ENCODE measurements at places on chromosomes 3 and 15.

DNA sequence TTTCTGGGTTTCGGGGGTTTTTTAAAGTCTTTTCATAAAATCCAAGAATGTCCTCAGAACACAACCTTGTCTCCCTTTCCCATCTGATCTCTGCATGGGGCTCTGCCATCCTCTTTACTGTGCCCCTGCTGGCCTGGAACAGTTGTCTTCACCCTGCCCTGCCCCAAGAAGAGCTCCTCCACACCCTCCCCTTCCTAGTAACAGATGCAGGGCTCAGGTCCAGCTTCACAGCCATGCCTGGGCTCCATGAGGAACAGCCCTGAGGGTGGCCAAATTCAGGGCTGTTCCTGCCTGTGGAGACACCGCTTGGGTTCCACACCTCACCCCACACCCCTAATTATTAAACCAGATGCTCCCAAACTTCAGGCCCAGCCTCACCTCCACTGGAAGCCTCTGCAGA, 12.9 kb upstream of the ULK3 start:
- H3K27me3 ChIP-seq = no peaks in the 10 kb centered on the region
- no peak overlapping the region for H3K4me3 ChIP-seq
- no peak overlapping the region for H3K27ac ChIP-seq
- no peak for DNase-seq
- peaks cover 33% of the 10 kb centered on the region for H3K36me3 ChIP-seq

GRCh38 chr3:66303491-66303901, 82.7 kb downstream of the SLC25A26 start:
- no peak overlapping the region for H3K27ac ChIP-seq
- no peak for DNase-seq
- H3K36me3 ChIP-seq = no peaks in the 10 kb centered on the region
- no peaks in the 10 kb centered on the region for H3K4me1 ChIP-seq
- H3K4me3 ChIP-seq = no peak overlapping the region
- H3K27me3 ChIP-seq = no peaks in the 10 kb centered on the region

DNA sequence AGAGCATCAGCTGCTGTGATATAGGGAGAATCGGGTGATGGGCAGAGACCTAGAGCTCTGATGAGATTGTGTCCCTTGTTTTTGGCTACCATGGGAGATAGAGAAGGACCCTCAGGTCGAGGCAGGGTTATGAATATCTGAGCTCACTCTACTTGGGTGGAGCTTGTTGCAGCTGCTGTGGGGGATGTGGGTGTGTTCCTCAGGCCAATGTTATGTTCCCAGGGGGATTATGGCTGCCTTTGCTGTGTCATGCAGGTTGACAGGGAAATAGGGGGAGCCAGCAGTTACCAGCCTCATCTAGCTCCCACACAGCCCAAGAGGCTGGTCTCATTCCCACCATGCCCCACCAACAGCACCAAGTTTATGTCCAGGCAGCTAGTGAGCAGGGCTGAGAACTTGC, 131.5 kb downstream of the TRIM42 start:
- no peaks in the 10 kb centered on the region for H3K4me1 ChIP-seq
- DNase-seq = no peak
- no peaks in the 10 kb centered on the region for H3K36me3 ChIP-seq
- H3K27ac ChIP-seq = no peak overlapping the region
- no peak overlapping the region for H3K4me3 ChIP-seq

DNA sequence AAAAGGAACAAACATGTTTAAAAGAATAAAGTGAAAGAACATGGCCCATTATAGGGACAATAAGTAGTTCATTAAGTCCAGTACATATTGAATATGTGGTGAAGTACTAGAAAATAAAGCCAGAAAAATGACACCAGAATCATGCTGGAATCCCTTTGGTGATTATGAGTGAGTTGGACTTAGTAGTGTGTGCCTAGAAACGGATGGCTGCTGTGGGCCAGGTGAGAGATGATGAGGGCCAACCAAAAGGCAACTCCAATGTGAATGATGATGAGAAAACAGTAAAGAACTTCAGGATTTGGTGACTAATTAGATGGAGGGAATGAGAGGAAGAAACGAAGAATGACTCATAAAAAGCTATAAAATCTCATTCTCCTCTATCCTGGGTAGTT, 3.3 kb downstream of the CRYGS start:
- H3K27ac ChIP-seq = no peak overlapping the region
- no peak for DNase-seq
- H3K4me1 ChIP-seq = no peaks in the 10 kb centered on the region
- H3K4me3 ChIP-seq = no peak overlapping the region
- H3K36me3 ChIP-seq = no peaks in the 10 kb centered on the region

DNA sequence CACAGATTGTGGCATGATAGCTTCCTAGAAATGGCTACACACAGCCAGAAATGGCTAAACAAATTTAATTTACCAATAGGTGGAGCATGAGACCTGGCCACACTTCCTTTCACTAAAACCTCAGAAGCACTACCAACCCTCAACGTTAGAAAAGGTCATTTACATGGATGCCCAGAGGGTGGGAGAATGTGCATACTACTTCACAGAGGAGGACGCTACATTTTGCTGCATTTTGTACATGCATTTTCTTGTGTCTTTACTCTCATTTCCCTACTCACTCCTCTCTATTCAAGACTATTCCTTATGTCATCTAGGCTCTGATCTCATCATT, 40.1 kb downstream of the C2CD4B start:
- H3K36me3 ChIP-seq = no peaks in the 10 kb centered on the region
- no peak overlapping the region for H3K4me3 ChIP-seq
- no peaks in the 10 kb centered on the region for H3K27me3 ChIP-seq

GRCh38 chr3:84601303-84601702, 357.5 kb upstream of the CADM2 start:
- H3K27ac ChIP-seq = no peak overlapping the region
- no peaks in the 10 kb centered on the region for H3K4me1 ChIP-seq
- H3K36me3 ChIP-seq = no peaks in the 10 kb centered on the region
- DNase-seq = no peak
- H3K4me3 ChIP-seq = no peak overlapping the region

DNA sequence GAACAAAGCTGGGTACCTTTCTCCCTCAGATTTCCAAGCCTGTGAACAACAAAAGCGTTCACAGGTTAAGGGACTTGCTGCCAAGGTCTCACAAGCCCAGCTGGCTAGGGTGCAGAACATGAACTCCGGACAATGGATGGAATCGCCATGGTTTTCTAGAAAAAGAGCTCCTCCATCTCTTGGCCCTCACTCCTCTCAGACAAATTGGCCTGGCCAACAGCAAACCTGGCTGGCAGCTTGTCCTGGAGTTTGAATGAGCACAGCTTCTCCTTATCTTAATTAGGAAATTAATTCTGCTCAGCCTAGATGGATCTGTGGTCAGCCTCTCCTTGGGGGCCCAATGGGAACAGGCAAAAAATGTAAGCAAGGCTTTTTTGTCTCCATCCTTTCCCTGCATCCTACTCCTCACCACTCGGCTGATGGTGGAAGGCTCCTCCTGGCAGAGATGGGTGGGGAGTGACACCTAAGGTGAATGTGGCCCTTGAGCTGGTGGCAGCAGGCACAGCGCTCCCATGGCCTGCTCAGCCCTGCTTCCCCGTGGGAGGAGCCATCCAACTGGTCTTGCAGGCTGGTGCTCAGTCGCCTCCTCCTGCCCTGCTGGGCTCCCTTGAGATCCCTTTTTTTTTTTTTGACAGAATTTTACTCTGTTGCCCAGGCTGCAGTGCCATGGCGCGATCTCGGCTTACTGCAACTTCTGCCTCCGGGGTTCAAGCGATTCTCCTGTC, 5.8 kb downstream of the KLHL25 start:
- H3K4me1 ChIP-seq = peaks cover 44% of the 10 kb centered on the region
- H3K27me3 ChIP-seq = no peaks in the 10 kb centered on the region
- no peaks in the 10 kb centered on the region for H3K36me3 ChIP-seq
- no peak overlapping the region for H3K4me3 ChIP-seq
- no peak overlapping the region for H3K27ac ChIP-seq

GRCh38 chr3:81080608-81081007, 680.8 kb downstream of the GBE1 start:
- no peak for DNase-seq
- no peaks in the 10 kb centered on the region for H3K36me3 ChIP-seq
- H3K27ac ChIP-seq = no peak overlapping the region
- no peak overlapping the region for H3K4me3 ChIP-seq
- H3K27me3 ChIP-seq = no peaks in the 10 kb centered on the region

- H3K4me3 ChIP-seq = no peak overlapping the region
- H3K36me3 ChIP-seq = no peaks in the 10 kb centered on the region
- DNase-seq = no peak
- H3K27me3 ChIP-seq = no peaks in the 10 kb centered on the region
Observed at GRCh38 chr15:98025237-98025636, 64.7 kb downstream of the ARRDC4 start.

DNA sequence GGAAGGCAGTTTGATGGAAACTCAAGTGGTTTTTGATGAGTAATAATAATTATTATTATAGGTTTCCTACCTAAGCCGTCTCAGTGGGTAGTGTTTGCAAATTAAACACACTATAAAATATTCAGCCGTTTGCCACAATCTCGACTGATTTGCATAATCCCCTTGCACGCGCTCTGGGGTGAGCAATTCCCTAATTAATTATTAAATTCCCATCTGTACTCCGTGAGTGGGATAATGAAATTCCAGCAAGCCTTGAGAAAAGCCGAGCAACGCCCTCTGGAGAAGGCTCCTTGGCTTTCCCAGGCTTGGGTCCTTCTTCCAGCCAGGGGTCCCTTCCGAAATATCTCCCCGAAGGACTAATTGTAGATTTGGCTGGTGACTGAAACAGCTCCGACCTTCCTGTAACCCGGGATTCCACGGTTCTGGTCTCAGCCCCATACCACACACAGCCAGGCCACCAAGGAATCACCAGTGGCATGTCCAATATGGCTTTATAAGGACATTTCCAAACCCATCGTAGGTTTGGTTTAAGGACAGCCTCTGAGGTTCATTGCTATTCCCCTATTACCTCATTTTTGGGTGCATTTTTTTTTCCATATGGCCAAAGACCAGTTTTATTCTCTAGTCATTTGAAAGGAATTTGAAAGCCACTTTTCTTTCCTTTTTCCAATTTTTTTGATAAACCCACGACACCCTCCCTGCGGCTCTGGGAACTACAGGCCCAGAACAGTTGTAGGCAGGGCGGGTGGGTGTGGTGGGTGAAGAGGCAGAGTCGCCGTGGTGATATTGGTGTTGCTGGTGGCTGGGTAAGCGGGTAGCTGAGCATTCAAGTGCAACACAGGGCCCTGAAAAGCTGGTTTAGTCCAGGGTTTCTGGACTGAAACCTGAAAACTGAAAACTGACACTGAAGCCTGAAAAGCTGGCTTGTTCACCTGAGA, 33.2 kb upstream of the RGMA start:
- no peak overlapping the region for H3K27ac ChIP-seq
- no peaks in the 10 kb centered on the region for H3K27me3 ChIP-seq

DNA sequence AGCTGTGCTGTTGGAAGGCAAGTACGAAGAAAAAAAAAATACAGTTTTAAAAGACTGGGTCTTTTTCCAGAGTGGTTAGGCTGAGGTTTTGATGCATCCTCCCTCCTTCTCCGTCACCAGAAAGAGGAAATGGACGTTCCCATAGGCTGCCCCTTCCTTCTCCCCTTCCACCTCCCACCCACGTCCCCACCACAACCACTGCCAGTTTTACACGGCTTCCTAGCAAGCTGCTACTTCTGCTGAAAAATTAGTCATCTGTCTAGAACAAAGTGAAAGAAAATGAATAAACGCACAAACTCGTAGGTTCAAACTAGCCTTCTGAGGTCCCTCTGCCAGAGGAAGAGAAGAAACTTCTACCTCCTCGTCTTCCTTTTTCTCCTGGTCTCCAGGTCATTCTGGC, 71.6 kb upstream of the RPL35A start:
- H3K4me3 ChIP-seq = no peak overlapping the region
- H3K4me1 ChIP-seq = no peaks in the 10 kb centered on the region
- H3K36me3 ChIP-seq = peaks cover 67% of the 10 kb centered on the region
- H3K27ac ChIP-seq = no peak overlapping the region

DNA sequence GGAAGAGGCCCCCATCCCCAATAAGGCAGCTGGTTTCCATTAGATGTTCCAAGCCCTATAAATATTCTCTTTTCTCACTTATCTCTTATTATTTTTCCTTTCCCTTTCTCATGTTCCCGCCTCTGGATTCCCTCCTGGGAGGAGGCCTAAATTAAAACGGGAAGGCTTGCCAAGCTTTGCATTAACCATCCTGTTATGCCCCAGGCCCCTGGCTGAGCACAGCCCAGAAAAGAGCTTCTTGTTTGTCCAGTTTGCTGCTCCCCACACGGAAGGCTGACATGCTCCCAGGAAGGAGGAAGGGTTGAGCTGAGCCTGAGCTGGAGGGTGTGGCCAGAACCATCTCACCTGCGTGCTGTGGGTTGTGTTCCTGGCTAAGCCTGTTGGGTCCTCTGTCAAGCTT, 63.1 kb upstream of the BOC start:
- H3K36me3 ChIP-seq = no peaks in the 10 kb centered on the region
- no peaks in the 10 kb centered on the region for H3K4me1 ChIP-seq
- H3K4me3 ChIP-seq = no peak overlapping the region
- DNase-seq = no peak
- no peaks in the 10 kb centered on the region for H3K27me3 ChIP-seq

- no peak for DNase-seq
- no peak overlapping the region for H3K4me3 ChIP-seq
- no peak overlapping the region for H3K27ac ChIP-seq
- H3K4me1 ChIP-seq = no peaks in the 10 kb centered on the region
- peaks cover 35% of the 10 kb centered on the region for H3K36me3 ChIP-seq
Observed at GRCh38 chr3:37474901-37475331, 300.5 kb upstream of the LRRFIP2 start.

- no peak overlapping the region for H3K4me3 ChIP-seq
- no peaks in the 10 kb centered on the region for H3K36me3 ChIP-seq
- no peak for DNase-seq
- no peaks in the 10 kb centered on the region for H3K4me1 ChIP-seq
- H3K27me3 ChIP-seq = peaks cover 33% of the 10 kb centered on the region
Observed at GRCh38 chr15:79283252-79284048, 928 bp downstream of the ANKRD34C start.

GRCh38 chr15:50192926-50193620, 11.1 kb downstream of the SLC27A2 start:
- no peaks in the 10 kb centered on the region for H3K4me1 ChIP-seq
- H3K4me3 ChIP-seq = no peak overlapping the region
- H3K27me3 ChIP-seq = no peaks in the 10 kb centered on the region

DNA sequence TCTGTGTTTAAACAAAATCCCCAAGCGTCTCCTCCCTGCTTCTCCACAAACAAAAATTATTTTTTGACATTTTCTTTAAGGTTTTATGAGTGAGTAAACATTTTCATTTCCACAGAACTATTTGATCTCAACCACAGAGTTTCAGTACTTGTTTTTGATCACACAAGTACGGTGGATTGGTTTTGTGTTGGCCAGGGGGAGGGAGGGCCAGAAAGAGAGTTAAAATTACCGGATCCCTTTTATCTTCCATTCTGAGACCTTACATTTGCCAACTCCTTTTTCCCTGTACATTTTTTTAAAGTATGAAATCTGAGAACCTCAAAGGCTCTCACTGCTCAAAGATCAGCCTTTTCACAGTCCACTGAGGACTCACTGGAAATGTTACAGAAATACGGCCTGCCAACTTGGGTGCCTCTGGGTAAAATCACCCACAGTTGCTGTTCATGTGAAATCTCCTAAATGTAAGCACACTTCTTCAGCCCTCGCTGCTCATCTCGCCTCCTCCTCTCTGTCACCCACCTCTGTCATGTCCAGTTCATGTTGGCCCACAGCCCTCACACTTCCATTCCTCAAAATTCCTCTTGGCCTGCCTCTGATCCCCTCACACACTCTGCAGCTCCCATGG, 1.7 kb downstream of the HOMER2 start:
- H3K4me1 ChIP-seq = peaks cover 18% of the 10 kb centered on the region
- H3K27ac ChIP-seq = no peak overlapping the region
- no peak overlapping the region for H3K4me3 ChIP-seq
- no peaks in the 10 kb centered on the region for H3K36me3 ChIP-seq
- DNase-seq = no peak

GRCh38 chr3:34174740-34175139, 376.3 kb downstream of the PDCD6IP start:
- H3K27ac ChIP-seq = no peak overlapping the region
- no peak overlapping the region for H3K4me3 ChIP-seq
- no peaks in the 10 kb centered on the region for H3K4me1 ChIP-seq

Measured in tibial artery (tissue), 4 donors.